Activated naive CD4-positive, alpha-beta T cell (primary cell): ENCODE measurements at places on chromosomes 6 and 20.

GRCh38 chr6:26475823-26476729 is 18.3 kb downstream of the BTN2A1 start:
- no peak for DNase-seq

DNA sequence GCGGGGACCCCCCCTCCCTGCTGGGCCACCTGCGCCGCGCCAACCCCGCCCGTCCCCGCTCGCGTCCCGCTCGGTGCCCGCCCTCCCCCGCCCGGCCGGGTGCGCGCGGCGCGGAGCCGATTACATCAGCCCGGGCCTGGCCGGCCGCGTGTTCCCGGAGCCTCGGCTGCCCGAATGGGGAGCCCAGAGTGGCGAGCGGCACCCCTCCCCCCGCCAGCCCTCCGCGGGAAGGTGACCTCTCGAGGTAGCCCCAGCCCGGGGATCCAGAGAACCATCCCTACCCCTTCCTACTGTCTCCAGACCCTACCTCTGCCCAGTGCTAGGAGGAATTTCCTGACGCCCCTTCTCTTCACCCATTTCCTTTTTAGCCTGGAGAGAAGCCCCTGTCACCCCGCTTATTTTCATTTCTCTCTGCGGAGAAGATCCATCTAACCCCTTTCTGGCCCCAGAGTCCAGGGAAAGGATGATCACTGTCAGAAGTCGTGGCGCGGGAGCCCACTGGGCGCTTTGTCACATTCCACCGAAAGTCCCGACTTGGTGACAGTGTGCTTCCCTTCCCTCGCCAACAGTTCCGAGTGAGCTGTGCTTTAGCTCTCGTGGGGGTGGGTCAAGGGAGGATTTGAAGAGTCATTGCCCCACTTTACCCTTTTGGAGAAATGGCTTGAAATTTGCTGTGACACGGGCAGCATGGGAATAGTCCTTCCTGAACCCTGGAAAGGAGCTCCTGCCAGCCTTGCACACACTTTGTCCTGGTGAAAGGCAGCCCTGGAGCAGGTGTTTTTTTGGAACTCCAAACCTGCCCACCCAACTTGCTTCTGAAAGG is 2.1 kb downstream of the VEGFA start:
- DNase-seq = peak; percentile 43

DNA sequence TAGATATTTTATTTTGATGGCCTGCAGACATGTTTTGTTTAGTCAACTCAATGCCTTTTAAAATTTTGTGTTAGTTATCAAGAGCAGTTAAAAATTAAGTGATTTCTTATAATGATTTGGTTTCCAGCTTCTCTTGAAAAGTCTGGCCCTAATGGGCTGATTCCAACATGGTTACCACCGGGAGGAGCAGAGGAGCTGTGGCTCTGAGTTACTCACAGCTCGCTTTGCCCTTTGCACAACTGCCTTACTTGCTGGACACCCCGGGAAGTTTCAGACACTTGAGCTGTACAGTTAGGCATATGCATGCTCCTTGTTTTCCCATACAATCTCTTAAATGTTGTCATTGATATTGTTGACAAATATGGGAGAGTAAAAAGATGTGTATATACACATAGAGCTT is 173.1 kb upstream of the MMS22L start:
- no peak for DNase-seq

GRCh38 chr20:10783707-10784553 is 110.1 kb upstream of the JAG1 start:
- no peak for DNase-seq

DNA sequence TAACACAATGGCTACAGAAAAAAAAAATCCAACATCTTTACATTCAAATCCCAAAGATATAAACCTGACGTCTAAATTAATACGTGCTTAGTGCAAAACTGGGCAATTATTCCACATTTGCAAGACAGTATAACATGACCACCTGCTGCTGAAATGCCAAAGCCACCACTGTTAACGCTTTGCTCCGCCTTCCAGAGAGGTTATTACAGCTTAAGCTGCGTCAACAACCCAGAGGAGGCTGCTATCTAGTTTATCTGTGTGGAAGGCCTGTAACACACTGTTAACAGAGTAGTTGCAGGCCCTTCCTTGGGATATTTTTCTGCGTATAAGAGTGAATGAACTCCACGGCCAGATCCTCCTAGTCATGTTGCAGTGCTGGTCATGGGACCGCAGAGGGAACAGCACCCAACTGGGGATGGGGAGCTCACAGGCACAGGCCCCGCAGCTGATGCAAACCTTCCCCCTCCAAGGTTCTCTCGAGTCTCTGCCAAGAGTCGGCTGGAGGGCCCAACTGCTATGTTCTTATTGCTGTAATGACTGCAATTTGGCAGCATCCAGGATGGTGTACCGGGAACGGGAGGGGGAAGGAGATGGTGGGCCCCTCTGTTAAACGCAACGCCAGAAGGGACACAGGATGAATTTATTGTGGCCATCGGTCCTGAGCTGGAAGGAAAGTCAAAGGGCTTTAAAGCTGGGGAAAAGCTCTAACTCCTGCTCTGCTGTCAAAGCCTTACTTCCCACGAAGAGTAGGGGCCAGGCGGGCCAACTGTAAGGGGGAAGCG is 993 bp upstream of the NCOA7 start:
- peak; percentile 46 for DNase-seq

- no peak for DNase-seq
Observed at GRCh38 chr20:6613280-6613861, 154.1 kb upstream of the BMP2 start.

DNA sequence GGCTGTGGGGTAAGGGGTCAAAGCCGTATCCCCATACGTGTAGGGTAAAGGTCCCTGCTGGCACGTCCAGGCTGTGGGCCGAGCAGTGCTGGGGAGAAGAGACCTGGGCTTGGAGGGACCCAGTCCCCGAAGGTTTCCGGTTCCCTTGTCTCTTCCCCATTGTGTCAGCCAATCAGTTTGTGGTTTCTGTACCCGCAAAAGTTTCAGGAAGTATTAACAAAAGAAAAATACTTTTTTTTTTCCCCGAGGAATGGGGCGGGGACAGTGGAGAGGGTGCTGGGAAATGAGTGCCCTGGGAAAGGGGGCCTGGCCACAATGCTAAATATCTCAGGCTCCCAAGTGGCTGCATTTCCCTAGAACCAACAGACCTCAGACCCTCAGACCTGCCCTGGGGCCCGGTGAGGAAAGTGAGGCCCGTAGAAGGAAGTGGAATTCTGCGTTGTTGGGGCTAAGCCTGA is 15.2 kb upstream of the AMD1 start:
- DNase-seq = no peak

- DNase-seq = peak; percentile 43
Observed at GRCh38 chr20:50189681-50190250, 864 bp upstream of the CEBPB start.

DNA sequence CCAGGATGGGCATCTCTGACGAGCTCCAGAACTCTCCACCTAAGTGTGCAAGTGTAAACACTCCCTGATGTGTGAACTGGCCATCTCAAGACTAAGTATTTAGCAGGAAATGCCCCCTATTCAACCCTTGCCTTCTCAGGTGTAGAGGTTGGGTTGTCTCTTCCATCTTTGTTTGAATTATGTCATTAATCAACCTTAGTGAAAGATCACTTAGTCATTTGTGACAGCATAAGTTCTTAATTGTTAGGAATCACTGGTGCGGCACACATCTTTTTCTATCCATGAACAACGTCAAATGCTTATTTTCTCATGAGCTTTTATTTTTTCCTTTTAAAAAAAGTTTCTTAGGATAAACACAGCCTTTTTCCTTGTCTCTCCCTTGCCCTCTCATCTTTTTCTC is 151.6 kb downstream of the ESR1 start:
- no peak for DNase-seq

- no peak for DNase-seq
Observed at GRCh38 chr6:107689190-107689589, 134.9 kb downstream of the SCML4 start.

DNA sequence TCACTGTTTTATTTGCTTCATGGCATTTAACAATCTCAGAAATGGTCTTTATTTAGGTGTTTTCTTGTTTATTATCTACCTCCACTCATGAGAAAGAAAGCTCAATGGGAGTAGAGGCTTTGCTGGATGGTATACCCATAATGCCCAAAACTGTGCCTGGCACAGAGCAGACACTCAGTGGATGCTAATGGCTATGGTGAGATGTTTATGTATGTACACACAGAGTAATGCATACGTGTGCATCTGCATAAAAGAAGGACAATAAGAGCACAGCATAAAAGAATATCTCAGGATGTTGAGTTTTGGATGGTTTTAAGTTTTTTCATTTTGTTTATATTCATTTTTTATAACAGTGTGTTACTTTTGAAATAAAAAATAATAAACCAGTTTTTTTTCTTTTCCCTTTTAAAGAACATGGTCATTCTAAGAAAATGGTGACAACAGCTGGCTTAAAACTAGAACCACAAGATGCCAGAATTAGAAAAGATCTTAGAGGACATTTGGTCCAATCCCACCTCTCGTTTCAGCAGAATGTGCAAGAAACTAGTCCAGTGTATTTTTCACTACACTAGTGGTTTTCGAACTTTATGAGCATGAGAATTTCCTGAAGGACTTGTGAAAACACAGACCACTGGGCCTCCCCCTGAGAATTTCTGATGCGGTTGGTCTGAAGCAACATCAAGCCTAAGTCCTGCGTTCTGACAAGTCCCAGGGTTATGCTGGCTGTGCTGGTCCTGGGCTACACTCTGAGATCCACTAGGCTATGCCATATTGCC is 131.9 kb downstream of the FYN start:
- DNase-seq = no peak

- no peak for DNase-seq
Observed at GRCh38 chr6:146850238-146850896, 251.6 kb downstream of the ADGB start.

DNA sequence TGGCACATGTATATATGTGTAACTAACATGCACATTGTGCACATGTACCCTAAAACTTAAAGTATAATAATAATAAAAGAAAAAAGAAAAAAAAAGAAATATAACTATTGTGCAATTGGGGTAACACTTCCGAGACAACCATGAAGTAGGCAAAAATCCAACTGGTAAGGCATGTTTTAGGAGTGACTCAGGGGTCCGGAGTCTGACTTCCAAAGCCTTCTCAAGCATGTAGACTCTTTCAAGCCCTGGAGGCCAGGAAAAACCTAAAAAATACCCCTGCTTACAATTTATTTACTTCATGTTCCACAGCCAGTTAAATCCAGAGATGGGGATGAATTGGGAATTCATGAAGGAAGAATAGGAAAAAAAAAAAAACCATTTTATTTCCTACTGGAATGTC is 161.3 kb upstream of the PHACTR1 start:
- DNase-seq = no peak

GRCh38 chr6:43433148-43433547 is 5.8 kb downstream of the ABCC10 start:
- no peak for DNase-seq

GRCh38 chr6:35419417-35419816 is 32.7 kb upstream of the FANCE start:
- no peak for DNase-seq

DNA sequence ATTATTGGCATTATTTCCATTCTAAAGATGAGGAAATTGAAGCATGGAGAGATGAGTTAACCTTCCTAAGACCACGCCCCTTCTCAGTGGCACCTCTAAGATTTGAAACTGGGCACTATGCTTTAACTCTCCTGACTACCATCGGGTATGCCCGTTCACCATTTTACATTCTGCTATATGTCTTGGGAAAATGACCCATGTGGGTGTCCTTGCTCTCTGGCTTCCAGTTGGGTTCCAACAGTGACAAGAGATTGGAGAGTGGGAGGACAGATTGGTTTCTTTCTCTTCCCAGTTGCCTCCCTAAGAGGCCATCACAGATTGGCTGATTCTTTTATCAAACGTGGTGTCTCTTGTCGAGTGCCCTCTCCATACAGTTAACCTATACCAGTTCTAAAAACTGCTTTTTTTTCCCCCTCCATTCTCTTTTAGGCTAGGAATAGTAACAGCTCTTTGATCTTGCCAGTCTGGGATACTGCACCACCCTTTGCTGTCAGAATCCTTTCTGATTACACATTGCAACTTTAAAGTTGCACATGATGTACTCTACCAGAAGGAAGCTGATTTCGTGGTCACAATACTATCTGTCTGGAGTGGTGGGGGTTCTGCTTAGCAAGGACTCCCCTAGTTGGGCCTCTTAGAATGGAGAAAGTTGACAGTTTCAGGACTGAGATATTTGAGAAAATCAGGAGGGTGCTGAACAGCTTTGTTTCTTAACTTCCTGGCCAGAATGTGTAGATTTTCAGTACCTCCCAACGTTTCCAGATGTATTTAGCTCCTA is 88.0 kb upstream of the ELOVL5 start:
- DNase-seq = no peak

DNA sequence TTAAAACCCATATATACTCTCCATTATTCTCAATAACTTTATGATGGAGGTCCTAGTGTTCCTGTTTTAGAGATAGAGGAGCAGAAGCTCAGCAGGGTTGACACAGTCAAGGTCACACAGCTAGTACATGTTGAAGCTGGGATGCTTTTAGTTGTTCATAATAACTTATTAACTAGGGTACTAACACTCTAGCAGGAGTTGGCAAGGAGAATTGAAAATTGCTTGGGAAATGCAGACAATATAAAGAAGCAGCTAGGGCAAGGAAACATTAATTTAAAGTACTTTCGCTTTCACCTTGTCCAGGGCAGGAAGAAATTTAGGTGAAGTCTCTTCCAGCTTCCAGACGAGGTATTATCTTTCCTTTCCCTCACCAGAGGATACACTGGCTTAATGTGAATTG is 133.7 kb downstream of the RCAN2 start:
- DNase-seq = no peak

- no peak for DNase-seq
Observed at GRCh38 chr6:38753707-38754106, 38.6 kb downstream of the DNAH8 start.

- no peak for DNase-seq
Observed at GRCh38 chr6:90739339-90739738, 152.5 kb upstream of the MAP3K7 start.

GRCh38 chr6:108492131-108492766 is 68.5 kb upstream of the FOXO3 start:
- no peak for DNase-seq
